ENCODE measurements at places on chromosomes 12 and 14. TPM values are rescaled to one million over a fixed set of nuclear protein-coding genes. Genes with fewer than 3 reads are reported as not detected.

Gene KCNK10
- not detected for total RNA-seq

Gene BEST3
- total RNA-seq = under 0.01 TPM

Gene PDE3A
- total RNA-seq = 102 TPM

Gene FGF6
- not detected for total RNA-seq

Gene RERGL
- total RNA-seq = 3.1 TPM

Gene PRPH
- total RNA-seq = 0.92 TPM

Gene MYRFL
- not detected for total RNA-seq

Gene SMOC1
- 0.40 TPM for total RNA-seq

Gene CBLN3
- 4.5 TPM for total RNA-seq

Gene RERG
- 0.12 TPM for total RNA-seq

Gene KLRF1
- not detected for total RNA-seq
